ENCODE measurements at places on chromosomes 3 and 15.

- DNase-seq, result no peak
- no peaks in the 10 kb centered on the region for H3K4me1 ChIP-seq
- H3K27ac ChIP-seq, result no peak overlapping the region
- no peak overlapping the region for H3K4me3 ChIP-seq
These were observed 38.9 kb downstream of the MDFIC2 start for GRCh38 chr3:70273492-70273891.

DNA sequence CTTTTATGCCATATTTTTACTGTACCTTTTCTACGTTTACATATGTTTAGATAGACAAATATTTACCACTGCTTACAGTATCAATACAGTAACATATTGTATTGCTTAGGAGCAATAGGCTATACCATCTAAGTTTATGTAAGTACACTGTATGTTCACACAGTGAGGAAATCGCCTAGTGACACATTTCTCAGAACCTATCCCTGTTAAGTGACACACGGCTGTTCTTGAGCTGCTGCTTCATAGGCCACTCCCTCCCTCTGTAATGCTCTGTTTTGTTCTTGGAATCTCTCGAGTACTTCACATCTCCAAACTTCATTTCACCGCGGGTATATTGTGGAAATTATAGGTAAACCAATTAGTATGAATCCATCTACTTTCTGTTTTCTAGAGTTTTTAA, 13.4 kb upstream of the SELENOT start:
- no peak overlapping the region for H3K27ac ChIP-seq
- H3K4me1 ChIP-seq, result no peaks in the 10 kb centered on the region
- DNase-seq, result no peak

DNA sequence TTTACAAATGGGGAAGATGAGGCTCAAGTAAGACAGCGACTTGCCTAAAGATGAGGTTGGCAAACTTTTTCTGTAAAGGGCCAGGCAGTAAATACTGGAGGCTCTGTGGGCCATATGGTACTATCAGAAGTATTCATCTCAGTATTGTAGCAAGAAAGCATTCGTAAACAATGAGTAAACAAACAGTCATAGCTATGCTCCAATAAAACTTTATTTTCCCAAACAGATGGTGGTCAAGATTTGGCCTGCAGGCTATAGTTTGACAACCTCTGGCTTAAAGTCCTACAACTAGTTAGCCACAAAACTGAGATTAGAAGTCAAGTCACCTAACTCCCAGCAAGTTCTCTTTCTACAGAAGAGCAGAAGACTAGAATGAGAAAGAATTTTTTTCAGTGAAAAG, 177.0 kb upstream of the NECTIN3 start:
- no peaks in the 10 kb centered on the region for H3K27me3 ChIP-seq
- no peak overlapping the region for H3K4me3 ChIP-seq
- H3K27ac ChIP-seq, result no peak overlapping the region
- H3K4me1 ChIP-seq, result no peaks in the 10 kb centered on the region

- H3K27me3 ChIP-seq, result no peaks in the 10 kb centered on the region
- no peak for DNase-seq
- no peaks in the 10 kb centered on the region for H3K4me1 ChIP-seq
- no peak overlapping the region for H3K4me3 ChIP-seq
- H3K36me3 ChIP-seq, result no peaks in the 10 kb centered on the region
- no peak overlapping the region for H3K27ac ChIP-seq
These were observed 99.7 kb downstream of the NAALADL2 start for GRCh38 chr3:174958671-174959328.

- H3K27ac ChIP-seq, result no peak overlapping the region
- no peaks in the 10 kb centered on the region for H3K4me1 ChIP-seq
- peak; percentile 44 for DNase-seq
- no peaks in the 10 kb centered on the region for H3K36me3 ChIP-seq
- H3K4me3 ChIP-seq, result no peak overlapping the region
- H3K27me3 ChIP-seq, result no peaks in the 10 kb centered on the region
These were observed 23.7 kb downstream of the CFAP92 start for GRCh38 chr3:128969993-128970739.

DNA sequence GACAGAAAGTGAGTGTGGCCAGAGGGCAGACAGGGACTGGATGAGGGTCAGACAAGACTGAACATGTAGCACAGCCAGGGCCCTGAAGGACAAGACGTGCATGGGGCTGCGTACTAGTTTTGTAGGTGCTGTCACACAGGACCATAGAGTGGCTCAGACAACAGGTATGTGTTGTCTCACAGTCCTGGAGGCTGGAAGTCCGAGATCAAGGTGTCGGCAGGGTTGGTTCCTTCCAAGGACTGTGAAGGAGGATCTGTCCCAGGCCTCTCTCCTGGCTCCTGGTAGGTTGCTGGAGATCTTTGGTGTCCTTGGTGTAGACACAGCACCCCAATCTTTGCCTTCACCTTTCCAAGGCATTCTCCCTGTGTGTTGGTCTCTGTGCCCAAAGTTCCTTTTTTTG, 136.4 kb downstream of the SRGAP3 start:
- no peak for DNase-seq
- H3K4me3 ChIP-seq, result no peak overlapping the region
- H3K36me3 ChIP-seq, result no peaks in the 10 kb centered on the region
- no peaks in the 10 kb centered on the region for H3K27me3 ChIP-seq

GRCh38 chr3:149120051-149120972, 9.1 kb upstream of the HPS3 start:
- DNase-seq, result peak; percentile 76
- H3K4me3 ChIP-seq, result no peak overlapping the region
- H3K4me1 ChIP-seq, result no peaks in the 10 kb centered on the region
- H3K27ac ChIP-seq, result no peak overlapping the region

DNA sequence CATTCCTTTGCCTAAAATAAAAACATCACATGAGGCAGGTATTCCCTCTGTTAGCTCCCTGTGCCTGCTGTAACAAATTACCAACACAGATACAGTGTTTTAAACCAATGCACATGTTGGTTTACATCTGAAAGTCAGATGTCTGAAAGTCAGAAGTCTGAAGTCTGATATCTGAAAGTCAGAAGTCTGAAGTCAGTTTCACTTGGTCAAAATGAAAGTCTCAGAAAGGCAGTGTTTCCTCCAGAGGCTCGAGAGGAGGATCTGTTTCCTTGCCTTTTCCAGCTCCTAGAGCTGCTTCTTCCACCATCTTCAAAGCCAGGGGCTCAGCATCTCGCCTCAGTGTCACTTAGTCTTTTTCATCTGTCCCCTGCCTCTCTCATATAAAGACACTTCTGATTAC, 22.0 kb downstream of the SST start:
- H3K36me3 ChIP-seq, result no peaks in the 10 kb centered on the region
- DNase-seq, result no peak
- no peaks in the 10 kb centered on the region for H3K27me3 ChIP-seq
- no peak overlapping the region for H3K27ac ChIP-seq

DNA sequence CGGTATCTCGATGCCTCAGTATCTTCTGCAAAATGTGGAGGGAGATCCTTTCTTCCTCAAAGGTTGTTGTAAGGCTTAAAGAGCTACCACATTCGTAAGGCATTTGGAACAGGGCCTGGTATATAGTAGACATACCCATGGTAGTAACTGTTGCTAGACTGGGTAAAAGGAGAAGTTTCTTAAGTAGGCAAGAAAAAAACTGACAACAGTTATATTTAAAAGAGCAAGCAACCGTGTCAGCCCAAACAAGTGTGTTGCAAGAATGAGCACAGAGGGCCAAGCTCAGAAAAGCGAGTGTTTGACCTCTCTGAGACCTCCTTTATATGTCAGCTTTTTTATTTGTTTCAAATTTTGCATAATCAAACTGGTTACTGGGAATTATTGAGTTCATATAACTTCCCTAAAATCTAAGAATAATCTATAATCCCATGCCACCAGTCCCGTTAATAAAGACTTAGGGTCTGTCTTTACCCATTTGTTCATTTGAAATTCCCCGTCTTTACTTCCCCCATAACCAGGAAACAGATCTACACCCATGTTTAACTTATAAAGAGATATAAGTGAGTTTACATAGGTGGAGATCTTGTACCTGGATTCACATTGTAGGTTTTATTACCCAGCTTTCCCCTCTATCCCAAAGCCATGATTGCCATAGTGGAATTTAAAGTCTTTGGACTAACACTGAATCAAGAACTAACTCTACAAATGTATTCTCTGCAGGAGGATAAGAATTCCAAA, 7.3 kb downstream of the B3GNT5 start:
- no peak overlapping the region for H3K27ac ChIP-seq
- no peaks in the 10 kb centered on the region for H3K27me3 ChIP-seq
- no peak for DNase-seq

DNA sequence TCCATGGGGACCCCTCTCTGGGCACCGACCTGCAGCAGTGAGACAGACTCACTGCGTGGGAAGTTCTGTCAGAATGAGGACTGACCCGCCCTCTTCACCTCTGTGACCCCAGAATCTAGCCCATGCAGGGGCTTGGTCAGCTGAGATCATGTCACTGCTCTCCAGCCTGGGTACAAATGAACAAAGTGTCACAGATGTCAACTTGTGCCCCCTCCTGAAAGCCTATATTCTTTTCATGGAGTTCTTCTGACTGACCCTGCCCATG, 210.8 kb downstream of the XXYLT1 start:
- no peaks in the 10 kb centered on the region for H3K36me3 ChIP-seq
- no peak overlapping the region for H3K4me3 ChIP-seq
- no peak overlapping the region for H3K27ac ChIP-seq
- H3K27me3 ChIP-seq, result no peaks in the 10 kb centered on the region
- DNase-seq, result no peak

DNA sequence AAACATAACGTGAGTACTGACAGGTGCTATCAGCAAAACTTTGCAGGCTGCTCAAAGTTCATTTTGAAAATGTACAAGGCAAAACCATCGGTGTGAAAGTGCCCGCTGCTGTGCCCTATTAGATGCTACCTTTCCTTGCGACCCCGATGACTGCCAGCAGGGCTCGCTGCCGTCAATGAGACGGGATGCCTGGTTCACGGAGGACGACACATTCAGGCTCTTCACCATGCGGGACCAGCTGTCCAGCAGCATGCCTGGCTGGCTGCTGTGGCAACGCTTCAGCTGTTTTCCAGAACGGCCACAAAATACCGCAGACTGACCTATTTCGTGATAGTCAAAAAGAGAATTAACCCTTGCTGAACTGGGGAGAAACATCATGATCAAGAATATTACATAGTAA, 92.7 kb upstream of the OCA2 start:
- peak; percentile 41 for DNase-seq
- H3K27me3 ChIP-seq, result no peaks in the 10 kb centered on the region
- H3K27ac ChIP-seq, result no peak overlapping the region
- H3K36me3 ChIP-seq, result peaks cover 2% of the 10 kb centered on the region

DNA sequence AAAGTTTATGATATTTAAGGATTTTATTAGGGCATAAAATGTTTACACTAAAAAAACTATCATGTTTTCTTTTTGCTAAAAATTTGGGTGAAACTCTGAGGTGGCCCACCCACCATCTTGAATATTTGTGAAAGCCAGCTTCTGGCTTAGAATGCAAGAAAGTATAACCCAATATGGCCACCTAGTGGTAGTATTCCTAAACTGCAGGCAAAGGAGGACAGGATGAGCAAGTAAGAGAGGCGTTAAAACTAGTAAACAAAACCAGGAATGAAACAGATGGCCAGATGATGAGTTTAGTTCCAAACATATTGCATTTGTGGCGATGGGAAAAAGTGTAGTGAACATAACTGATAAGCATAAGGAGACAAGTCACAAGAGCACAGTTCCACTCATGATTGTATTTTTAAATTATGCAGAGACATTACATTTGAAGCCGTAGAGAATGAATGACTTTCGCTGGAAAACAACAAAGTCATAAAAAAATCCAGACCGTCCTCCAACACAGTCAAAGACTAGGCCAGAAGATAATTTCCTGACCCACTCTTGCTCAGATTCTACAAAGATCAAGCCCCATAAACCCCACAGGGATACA, 103.3 kb upstream of the PRTG start:
- DNase-seq, result peak; percentile 90
- H3K4me3 ChIP-seq, result no peak overlapping the region

DNA sequence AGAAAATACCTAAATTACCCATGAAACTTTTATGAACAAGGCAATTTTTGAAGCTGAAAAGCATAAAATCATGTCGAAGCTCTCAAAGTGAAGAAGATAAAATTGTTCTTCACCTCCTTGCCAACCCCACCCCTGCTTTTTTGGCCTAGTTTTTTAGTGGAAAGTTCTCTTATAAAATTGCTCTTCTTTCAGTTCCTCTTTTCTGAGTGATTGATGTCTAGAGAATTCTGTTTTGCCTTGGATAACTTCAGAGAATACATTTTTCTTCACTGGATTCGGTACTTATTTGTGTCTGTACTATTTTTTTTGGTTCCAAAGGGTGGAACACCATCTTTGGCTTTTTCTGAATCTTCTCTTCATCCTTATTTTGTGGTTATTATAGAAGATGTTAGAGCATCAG, 25.0 kb upstream of the PYDC2 start:
- H3K4me1 ChIP-seq, result no peaks in the 10 kb centered on the region
- H3K27me3 ChIP-seq, result no peaks in the 10 kb centered on the region
- no peaks in the 10 kb centered on the region for H3K36me3 ChIP-seq

- H3K4me1 ChIP-seq, result no peaks in the 10 kb centered on the region
- no peaks in the 10 kb centered on the region for H3K36me3 ChIP-seq
- H3K4me3 ChIP-seq, result no peak overlapping the region
- no peaks in the 10 kb centered on the region for H3K27me3 ChIP-seq
These were observed 25.1 kb downstream of the SLC6A20 start for GRCh38 chr3:45771166-45771775.

GRCh38 chr3:126956866-126957650, 25.9 kb upstream of the PLXNA1 start:
- no peaks in the 10 kb centered on the region for H3K4me1 ChIP-seq
- no peaks in the 10 kb centered on the region for H3K27me3 ChIP-seq
- no peak overlapping the region for H3K4me3 ChIP-seq
- no peaks in the 10 kb centered on the region for H3K36me3 ChIP-seq

- DNase-seq, result no peak
- H3K27me3 ChIP-seq, result no peaks in the 10 kb centered on the region
- H3K4me3 ChIP-seq, result no peak overlapping the region
- no peaks in the 10 kb centered on the region for H3K36me3 ChIP-seq
- H3K4me1 ChIP-seq, result no peaks in the 10 kb centered on the region
These were observed 135.4 kb downstream of the LRRC3B start for GRCh38 chr3:26757978-26758377.

- peak; percentile 56 for DNase-seq
- H3K27me3 ChIP-seq, result no peaks in the 10 kb centered on the region
- no peaks in the 10 kb centered on the region for H3K4me1 ChIP-seq
- no peak overlapping the region for H3K4me3 ChIP-seq
These were observed 78.7 kb upstream of the GCNT3 start for GRCh38 chr15:59532770-59533379.

GRCh38 chr15:95910643-95911212, 419.8 kb upstream of the NR2F2 start:
- H3K4me1 ChIP-seq, result peaks cover 10% of the 10 kb centered on the region
- H3K27me3 ChIP-seq, result peaks cover 20% of the 10 kb centered on the region
- peak; percentile 57 for DNase-seq
- no peaks in the 10 kb centered on the region for H3K36me3 ChIP-seq
